ENCODE measurements at places on chromosomes 12 and 14. TPM values are rescaled to one million over a fixed set of nuclear protein-coding genes. Genes with fewer than 3 reads are reported as not detected.

- no peak overlapping the region for H3K27ac ChIP-seq
- H3K4me3 ChIP-seq = no peak overlapping the region
- DNase-seq = no peak
- no peaks in the 10 kb centered on the region for H3K36me3 ChIP-seq
- H3K4me1 ChIP-seq = no peaks in the 10 kb centered on the region
- H3K27me3 ChIP-seq = no peaks in the 10 kb centered on the region
Measured at GRCh38 chr12:114272605-114273004, 133.3 kb downstream of the TBX5 start.

GRCh38 chr12:19704966-19705365, 265.7 kb downstream of the AEBP2 start:
- peaks cover 5% of the 10 kb centered on the region for H3K4me1 ChIP-seq
- no peaks in the 10 kb centered on the region for H3K27me3 ChIP-seq
- no peak overlapping the region for H3K27ac ChIP-seq
- no peak overlapping the region for H3K4me3 ChIP-seq

The DCN gene
- 443 TPM for total RNA-seq

DNA sequence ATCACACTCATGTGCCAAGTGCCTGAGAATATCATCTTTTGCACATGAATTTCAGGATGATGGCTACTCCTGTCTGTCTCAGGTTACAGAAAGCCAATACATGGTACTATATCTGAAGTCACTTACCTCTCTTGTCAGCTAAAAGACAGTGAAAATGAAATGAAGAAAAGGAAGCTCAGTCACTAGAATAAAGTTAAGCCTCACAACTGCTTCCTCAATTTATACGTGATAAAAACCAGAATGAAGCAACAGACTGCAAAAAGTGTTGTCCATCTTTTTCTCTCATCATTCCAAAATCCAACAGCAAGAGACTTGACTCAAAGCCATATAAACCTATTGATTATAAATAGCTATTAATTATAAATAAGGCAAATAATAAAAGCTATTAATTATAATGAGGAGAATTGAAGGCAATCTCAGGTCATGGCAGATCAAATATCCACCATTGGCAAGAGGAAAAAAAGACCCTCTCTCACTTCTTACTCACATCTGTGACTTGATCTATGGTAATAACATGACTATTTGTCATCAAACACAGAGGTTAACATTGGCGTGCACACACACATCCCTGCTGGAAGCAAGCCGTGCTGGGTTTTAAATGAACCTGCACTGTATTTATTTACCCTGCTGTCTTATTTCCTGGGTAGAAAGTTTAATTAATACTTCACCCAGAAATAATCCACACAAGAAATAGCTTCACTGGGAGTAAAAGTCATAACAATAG, 10.0 kb downstream of the NIN start:
- H3K36me3 ChIP-seq = no peaks in the 10 kb centered on the region
- H3K27me3 ChIP-seq = no peaks in the 10 kb centered on the region
- peaks cover 11% of the 10 kb centered on the region for H3K4me1 ChIP-seq
- H3K27ac ChIP-seq = no peak overlapping the region

DNA sequence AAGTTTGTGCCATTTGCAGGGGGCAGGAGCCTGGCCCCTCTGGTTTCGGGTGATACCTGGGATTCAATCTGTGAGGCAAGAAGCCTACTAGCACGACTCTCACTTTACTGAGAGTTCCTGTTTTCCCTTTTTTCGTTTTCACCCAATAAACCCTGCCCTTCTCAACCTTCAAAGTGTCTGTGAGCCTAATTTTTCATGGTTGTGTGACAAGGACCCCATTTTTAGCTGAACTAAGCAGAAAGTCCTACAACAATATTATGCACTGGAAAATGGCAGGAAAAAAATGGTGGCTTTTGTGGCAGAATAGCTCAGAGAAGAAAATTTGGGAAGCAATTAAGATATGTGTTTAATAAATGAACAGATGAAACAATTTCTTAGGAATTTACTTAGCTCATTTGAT, 432.1 kb downstream of the C12orf50 start:
- no peaks in the 10 kb centered on the region for H3K27me3 ChIP-seq
- DNase-seq = no peak
- H3K36me3 ChIP-seq = no peaks in the 10 kb centered on the region
- no peak overlapping the region for H3K27ac ChIP-seq
- no peak overlapping the region for H3K4me3 ChIP-seq

The ADGRD1 gene
- total RNA-seq = 46.9 TPM

- no peak overlapping the region for H3K4me3 ChIP-seq
- H3K36me3 ChIP-seq = no peaks in the 10 kb centered on the region
- no peaks in the 10 kb centered on the region for H3K27me3 ChIP-seq
- DNase-seq = no peak
- peaks cover 7% of the 10 kb centered on the region for H3K4me1 ChIP-seq
Measured at GRCh38 chr12:65199604-65200003, 30.2 kb downstream of the LEMD3 start.

- H3K27me3 ChIP-seq = no peaks in the 10 kb centered on the region
- DNase-seq = no peak
- H3K27ac ChIP-seq = peak overlapping the region; percentile 14
- no peaks in the 10 kb centered on the region for H3K36me3 ChIP-seq
- peaks cover 11% of the 10 kb centered on the region for H3K4me1 ChIP-seq
- H3K4me3 ChIP-seq = no peak overlapping the region
Measured at GRCh38 chr14:69626132-69626500, 14.7 kb downstream of the SUSD6 start.

The GUCY2C gene
- total RNA-seq = not detected

DNA sequence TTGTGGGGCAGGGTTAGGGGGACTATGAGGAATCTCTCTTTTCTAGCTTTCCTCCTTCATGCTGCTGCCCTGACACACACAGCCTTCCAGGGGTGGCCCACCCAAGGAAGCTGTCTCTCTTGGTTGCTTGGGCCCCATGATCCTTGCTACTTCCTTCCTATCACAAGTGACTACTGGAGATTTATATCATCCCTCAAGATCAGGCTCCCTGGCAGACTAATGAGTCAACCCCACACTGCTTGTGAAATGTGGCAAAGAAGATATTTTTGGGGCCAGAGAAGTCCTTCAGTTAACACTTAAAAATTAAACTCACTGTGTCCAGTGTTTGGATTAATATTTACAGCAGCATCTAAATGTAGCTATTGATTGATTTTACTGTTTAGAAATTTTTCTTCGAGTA, 1.5 kb downstream of the OR4E1 start:
- H3K4me1 ChIP-seq = no peaks in the 10 kb centered on the region
- H3K27me3 ChIP-seq = no peaks in the 10 kb centered on the region
- H3K36me3 ChIP-seq = no peaks in the 10 kb centered on the region
- H3K4me3 ChIP-seq = no peak overlapping the region
- no peak overlapping the region for H3K27ac ChIP-seq

The NCAPD2 gene
- 11.7 TPM for total RNA-seq

The C12orf42 gene
- not detected for total RNA-seq

The C12orf57 gene
- 558 TPM for total RNA-seq

- no peak overlapping the region for H3K4me3 ChIP-seq
- DNase-seq = no peak
- H3K27ac ChIP-seq = no peak overlapping the region
- H3K27me3 ChIP-seq = no peaks in the 10 kb centered on the region
Measured at GRCh38 chr12:92419201-92419600, 273.6 kb upstream of the BTG1 start.

- no peak overlapping the region for H3K4me3 ChIP-seq
- no peak overlapping the region for H3K27ac ChIP-seq
- no peaks in the 10 kb centered on the region for H3K27me3 ChIP-seq
- no peaks in the 10 kb centered on the region for H3K4me1 ChIP-seq
- H3K36me3 ChIP-seq = no peaks in the 10 kb centered on the region
- DNase-seq = no peak
Measured at GRCh38 chr12:98352218-98352811, 163.1 kb upstream of the TMPO start.

DNA sequence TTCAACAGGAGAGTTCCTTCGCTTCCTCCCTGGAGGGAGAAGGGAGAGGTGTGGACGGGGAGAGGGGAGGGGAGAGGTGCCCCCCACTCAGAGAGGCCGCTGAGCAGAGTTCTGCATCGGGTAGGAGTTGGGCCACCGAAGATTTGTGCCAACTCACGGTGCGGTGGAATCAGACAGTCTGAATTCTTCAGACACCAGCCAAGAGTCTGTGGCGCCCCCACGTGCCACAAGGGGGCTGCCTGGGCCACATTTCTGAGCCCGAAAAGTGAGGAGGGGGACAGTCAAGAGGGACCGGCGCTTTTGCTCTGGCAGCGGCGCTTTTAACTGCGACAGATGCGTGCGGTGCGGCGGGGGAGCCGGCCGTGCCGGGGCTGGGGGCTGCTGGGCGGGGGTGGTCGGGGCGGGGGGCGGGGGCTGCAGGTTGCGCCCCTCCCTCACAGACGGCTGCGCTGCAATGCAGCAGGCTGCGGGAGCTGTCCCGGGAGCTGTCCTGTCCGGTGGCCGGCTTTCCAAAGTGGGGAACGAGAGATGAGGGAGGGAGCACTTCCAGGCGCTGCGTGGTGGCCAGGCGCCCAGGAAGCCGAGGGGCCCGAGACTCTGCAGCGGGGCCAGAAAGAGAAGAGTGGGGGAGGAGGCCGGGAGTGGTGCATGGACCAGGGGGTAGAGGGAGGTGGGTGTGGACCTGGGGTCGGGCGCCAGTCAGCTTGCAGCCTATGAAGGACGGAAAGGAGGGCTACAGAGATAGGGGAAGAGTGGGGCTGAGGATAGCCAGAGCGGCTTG, 975 bp upstream of the RTL1 start:
- H3K27ac ChIP-seq = no peak overlapping the region
- no peaks in the 10 kb centered on the region for H3K27me3 ChIP-seq
- DNase-seq = no peak
- no peaks in the 10 kb centered on the region for H3K4me1 ChIP-seq
- H3K36me3 ChIP-seq = no peaks in the 10 kb centered on the region

DNA sequence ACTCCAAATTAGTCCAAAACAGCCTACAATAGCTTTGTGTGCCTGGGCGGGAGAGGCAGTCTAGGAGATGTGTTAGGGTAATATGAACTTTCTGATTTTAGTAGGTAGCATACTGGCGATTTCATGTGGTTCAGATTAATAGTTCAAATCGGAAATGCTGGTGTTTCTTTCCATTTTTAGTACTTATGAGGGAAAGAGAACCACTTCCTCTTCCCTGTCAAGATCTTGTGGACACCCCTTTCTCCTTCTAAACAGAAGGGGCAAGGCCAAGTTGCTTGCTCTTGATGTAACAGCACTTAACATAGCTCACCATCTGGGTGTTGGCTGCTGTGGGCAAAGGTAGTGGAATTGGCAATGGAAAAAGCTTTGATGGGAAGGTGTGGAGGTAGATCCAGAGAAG, 32.2 kb upstream of the IGF1 start:
- no peak for DNase-seq
- H3K4me3 ChIP-seq = no peak overlapping the region
- no peak overlapping the region for H3K27ac ChIP-seq
- no peaks in the 10 kb centered on the region for H3K27me3 ChIP-seq
- no peaks in the 10 kb centered on the region for H3K36me3 ChIP-seq
- H3K4me1 ChIP-seq = no peaks in the 10 kb centered on the region

The PRH2 gene
- total RNA-seq = not detected

GRCh38 chr12:29164477-29165393, 15.7 kb downstream of the FAR2 start:
- H3K4me3 ChIP-seq = no peak overlapping the region
- DNase-seq = no peak
- no peaks in the 10 kb centered on the region for H3K27me3 ChIP-seq
- no peaks in the 10 kb centered on the region for H3K4me1 ChIP-seq

DNA sequence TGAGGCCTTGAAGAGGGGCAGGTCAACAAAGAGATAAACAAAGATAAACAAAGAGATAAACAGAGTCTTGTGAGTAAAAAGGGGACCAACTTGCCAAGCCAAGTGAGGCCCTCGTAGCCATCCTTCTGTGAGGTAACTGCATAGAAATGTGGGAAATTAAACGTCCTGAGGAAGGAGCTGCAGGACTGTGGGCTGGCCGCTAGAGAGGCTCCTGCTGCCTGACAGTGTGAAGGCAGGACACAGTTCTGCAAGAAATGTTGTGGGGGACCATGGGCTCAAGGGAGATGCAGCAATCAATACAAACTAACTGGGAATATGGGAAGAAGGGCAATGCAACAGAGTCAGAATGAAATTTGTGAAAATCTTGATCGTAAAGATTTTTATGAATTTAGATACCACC, 91.9 kb downstream of the SLC8A3 start:
- no peaks in the 10 kb centered on the region for H3K4me1 ChIP-seq
- H3K4me3 ChIP-seq = no peak overlapping the region
- H3K27me3 ChIP-seq = no peaks in the 10 kb centered on the region
- H3K36me3 ChIP-seq = no peaks in the 10 kb centered on the region

The NAV3 gene
- total RNA-seq = 9.7 TPM

GRCh38 chr12:40969796-40970195, 218.3 kb upstream of the PDZRN4 start:
- H3K4me1 ChIP-seq = no peaks in the 10 kb centered on the region
- DNase-seq = no peak
- no peak overlapping the region for H3K27ac ChIP-seq
- no peaks in the 10 kb centered on the region for H3K27me3 ChIP-seq
- no peaks in the 10 kb centered on the region for H3K36me3 ChIP-seq
- no peak overlapping the region for H3K4me3 ChIP-seq

- DNase-seq = no peak
- no peaks in the 10 kb centered on the region for H3K4me1 ChIP-seq
- no peak overlapping the region for H3K27ac ChIP-seq
- no peak overlapping the region for H3K4me3 ChIP-seq
- H3K36me3 ChIP-seq = no peaks in the 10 kb centered on the region
Measured at GRCh38 chr14:47442211-47442610, 233.2 kb downstream of the MDGA2 start.

The SLC7A7 gene
- total RNA-seq = 7.6 TPM

GRCh38 chr12:56082382-56082781, 2.4 kb downstream of the ERBB3 start:
- no peaks in the 10 kb centered on the region for H3K36me3 ChIP-seq
- no peak for DNase-seq
- no peak overlapping the region for H3K27ac ChIP-seq
- H3K27me3 ChIP-seq = no peaks in the 10 kb centered on the region
- peaks cover 7% of the 10 kb centered on the region for H3K4me1 ChIP-seq

- DNase-seq = no peak
- no peaks in the 10 kb centered on the region for H3K27me3 ChIP-seq
- peak within 1 kb of the TSS; percentile 55 for H3K4me3 ChIP-seq
Measured at GRCh38 chr12:12784911-12785814, at the start of gene APOLD1. APOLD1 (plus strand) TSS chr12:12785659; CDS start chr12:12785692, 33 bp downstream.

The BDKRB2 gene
- 7.9 TPM for total RNA-seq

The APOF gene
- not detected for total RNA-seq
